Left ventricle myocardium inferior (tissue), 1 donor: ENCODE measurements at places on chromosomes 16 and 17.

DNA sequence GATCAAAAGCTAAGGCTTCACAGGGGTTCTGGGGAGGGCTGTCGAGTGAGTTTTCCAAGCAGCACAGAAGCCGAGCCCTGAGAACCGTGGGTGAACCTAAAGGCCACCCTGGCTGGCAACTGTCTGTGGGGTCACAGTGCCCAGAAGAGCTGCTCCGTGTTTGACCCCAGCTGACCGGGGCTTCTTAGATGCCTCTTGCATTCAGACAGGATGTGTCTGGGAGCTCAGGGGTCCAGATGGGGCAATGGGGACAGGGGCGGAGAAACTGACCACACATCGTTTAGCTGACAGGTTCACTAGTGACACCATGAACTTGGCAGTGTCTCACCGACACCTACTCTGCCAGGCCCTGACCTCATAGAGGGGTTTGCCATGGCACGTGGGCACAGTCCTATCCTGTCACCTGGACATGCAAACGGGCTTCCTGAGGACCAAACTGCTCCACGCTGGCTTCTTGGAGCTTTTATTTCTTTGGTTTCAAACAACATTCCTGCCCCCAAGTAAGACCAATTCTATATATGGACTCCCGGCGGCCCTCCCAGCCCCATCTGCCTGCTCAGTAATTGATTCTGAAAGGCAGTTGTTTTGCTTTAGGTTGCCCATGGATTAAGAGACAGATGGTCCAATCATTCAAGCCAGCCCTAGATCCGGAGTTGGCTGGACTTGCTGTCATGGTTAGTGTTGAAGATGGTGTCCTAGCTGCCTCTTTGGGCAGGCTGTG lies 22.2 kb downstream of the WSCD1 start:
- no peak for DNase-seq

- no peak for DNase-seq
Observed at GRCh38 chr16:80656711-80657150, 115.9 kb downstream of the DYNLRB2 start.

GRCh38 chr16:28822520-28823290 lies at the start of gene ATXN2L:
ATXN2L (plus strand) TSS chr16:28822999; CDS start chr16:28823260, 261 bp downstream.
- peak; percentile 95 for DNase-seq

- no peak for DNase-seq
Observed at GRCh38 chr16:50425648-50426047, 56.9 kb upstream of the BRD7 start.

- DNase-seq = no peak
Observed at GRCh38 chr16:8194794-8195193, 395.5 kb downstream of the TMEM114 start.

DNA sequence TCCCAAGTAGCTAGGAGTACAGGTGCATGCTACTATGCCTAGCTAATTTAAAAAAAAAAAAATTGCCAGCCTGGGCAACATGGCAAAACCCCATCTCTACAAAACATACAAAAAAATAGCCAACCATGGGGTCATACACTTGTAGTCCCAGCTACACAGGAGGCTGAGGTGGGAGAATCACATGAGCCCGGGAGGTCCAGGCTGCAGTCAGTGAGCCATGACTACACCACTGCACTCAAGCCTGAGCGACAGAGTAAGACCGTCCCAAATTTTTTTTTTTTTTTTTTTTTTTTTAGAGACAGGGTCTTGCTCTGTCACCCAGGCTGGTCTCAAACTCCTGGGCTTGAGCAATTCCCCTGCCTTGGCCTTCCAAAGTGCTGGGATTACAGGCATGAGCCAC lies 14.8 kb downstream of the CHAD start:
- DNase-seq = no peak

DNA sequence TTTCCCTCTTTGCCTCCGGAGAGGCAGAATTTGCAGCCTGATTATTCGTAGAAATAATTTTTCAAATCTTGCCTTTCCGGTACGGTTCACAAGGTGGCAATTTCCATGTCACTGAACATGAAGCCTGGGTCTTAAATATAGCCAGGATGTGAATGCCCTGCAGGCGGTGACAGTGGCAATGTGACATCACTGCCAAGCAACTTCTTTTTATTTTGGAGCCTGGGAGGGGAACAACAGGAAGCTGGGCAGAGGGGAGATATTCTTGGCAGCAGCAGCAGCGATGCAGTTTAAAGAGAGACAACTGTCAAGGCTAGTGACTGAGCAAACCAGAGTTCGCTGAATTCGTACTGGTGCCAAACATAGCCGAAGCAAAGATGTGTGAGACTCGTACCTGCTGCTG lies 171.1 kb downstream of the SNX29 start:
- DNase-seq = peak; percentile 25

- no peak for DNase-seq
Observed at GRCh38 chr17:50292465-50292864, 18.2 kb downstream of the TMEM92 start.

DNA sequence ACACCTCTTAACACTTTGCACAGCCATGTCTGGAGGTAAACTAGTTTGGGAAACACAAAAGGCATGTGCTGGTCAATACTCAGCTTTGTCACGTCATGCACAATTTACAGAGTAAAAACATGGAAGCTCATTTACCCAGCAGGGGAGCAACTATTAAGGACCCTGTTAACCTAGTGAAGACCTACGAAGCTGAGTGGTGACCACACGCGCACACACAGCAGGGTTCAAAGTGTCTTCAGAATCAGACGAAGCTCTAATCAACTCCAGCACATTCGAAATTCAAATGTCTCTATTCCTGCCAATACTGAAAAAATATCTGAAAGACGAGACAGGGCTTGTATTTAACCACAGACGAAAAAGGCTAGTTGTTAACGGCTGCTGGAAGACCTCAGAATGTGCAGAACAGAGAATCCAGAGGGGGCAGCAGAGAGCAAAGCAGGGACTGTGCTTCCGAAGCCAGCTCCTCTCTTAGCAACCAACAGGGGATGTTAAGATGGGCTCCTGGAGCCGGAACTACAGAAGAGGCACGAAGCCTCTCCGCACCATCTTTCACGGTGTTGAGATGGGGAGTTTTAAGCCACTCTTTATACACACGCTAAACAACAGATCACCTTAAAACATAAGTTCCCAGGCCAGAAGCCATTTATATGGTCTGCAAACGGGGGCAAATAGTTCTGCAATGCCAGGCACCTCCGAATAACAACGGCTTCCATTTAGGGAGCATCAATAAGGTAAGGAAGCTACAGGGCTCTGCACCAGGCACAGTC lies 45.7 kb downstream of the CMTM4 start:
- peak; percentile 60 for DNase-seq

- DNase-seq = peak; percentile 72
Observed at GRCh38 chr17:77995146-77995852, 36.8 kb downstream of the TNRC6C start.

- DNase-seq = no peak
Observed at GRCh38 chr17:9811086-9811485, 10.8 kb downstream of the GSG1L2 start.

GRCh38 chr17:38464723-38465390 lies 36.6 kb downstream of the ARHGAP23 start:
- DNase-seq = peak; percentile 84

DNA sequence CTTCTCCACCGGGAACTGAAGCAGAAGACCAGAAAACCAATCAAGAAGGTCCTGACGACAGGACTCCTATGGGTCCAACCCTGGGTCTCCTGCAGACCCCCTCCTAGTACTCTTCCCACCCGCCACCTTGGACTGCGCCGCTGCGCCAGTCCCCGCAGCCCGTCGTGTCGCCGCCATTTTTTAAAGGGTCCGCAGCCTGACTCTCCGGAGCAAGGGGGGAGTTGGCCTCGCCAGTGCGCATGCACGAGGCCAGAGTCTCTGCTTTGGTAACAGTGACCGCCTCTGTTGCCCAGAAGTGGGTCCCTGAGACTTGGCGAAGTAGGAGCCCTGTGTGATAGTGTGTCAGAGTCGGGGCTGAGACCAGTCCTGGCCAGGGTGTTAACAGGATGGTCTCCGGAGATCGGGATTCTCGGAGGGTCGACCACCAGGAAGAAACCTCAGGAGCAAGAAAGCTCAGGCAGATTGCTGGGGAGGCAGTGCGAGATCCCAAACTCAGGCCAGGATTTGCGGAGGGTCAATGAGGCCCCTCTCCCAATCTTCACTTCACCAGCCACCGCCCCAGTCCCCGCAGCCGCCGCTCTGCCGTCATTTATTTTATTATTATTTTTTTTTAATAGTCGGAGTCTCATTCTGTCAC lies 612.5 kb downstream of the KCNJ18 start:
- DNase-seq = no peak

DNA sequence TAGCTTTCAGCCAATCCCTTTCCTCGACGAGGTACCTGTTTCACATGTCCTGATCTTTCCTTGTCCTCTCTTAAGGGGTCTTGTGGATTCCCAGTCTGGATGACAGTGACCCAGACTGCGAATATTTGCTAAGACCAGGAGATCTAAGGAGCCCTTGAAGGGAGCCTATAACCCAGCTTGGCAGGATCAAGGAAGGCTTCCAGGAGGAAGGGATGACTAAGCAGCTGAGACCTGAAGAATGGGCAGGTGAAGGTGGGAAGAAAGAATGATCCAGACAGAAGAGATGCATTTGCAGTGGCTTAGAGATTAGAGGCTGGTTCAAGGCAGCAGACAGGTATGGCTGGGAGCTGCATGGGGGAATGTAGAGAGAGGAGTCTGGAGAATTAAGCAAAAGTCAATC lies 1.9 kb upstream of the PDK2 start:
- no peak for DNase-seq

DNA sequence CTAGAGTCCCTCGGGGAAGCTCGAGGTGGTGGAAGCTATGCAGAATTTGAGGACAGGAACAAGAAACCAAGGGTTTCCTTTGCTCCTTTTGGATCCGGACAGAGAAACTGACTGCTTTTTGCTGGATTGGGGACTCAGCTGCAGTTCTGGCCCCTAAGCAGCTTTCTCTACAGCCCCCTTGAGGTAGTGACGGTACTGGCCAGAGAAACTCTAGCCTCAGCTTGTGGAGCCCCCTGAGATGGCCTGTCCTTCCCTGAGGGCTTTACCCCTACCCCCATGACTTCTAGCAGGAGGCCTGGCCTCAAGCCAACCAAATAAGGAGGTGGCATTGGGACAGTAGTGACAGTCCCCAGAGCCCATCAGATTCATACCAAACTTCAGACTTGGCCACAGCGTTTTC lies 118.1 kb downstream of the IRX5 start:
- DNase-seq = no peak

DNA sequence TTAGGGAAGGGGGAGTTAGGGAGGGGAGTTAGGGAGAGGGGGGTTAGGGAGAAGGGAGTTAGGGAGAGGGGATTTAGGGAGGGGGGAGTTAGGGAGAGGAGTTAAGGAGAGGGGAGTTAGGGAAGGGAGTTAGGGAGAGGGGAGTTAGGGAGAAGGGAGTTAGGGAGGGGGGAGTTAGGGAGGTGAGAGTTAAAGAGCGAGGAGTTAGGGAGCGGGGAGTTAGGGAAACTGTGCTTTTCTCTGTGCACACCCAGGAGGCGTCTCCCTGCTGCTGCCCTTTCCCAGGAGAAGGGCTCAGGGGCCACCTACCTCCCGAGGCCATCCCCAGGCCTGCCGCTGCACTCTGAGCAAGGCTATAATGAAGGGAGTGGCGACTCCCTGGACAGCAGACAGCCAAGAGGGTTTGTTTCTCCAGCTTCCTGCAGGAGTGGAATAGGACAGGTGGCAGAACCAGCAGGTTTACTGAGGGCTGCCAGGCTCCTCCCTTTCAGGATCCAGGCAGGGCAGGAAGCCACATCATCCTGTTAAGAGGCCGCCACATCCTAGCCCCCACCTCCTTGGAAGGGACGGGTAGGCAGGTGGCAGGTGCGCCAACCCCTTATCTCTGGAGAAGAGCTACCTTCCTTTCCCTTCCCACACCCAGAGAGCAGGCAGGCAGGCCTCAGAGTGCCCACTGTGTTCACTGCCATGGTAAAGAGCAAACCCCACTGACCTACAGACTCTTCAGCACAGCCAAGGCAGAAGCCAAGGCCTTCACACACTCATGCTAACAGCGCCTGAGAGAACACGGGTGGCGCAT lies 4.3 kb downstream of the CANT1 start:
- no peak for DNase-seq

DNA sequence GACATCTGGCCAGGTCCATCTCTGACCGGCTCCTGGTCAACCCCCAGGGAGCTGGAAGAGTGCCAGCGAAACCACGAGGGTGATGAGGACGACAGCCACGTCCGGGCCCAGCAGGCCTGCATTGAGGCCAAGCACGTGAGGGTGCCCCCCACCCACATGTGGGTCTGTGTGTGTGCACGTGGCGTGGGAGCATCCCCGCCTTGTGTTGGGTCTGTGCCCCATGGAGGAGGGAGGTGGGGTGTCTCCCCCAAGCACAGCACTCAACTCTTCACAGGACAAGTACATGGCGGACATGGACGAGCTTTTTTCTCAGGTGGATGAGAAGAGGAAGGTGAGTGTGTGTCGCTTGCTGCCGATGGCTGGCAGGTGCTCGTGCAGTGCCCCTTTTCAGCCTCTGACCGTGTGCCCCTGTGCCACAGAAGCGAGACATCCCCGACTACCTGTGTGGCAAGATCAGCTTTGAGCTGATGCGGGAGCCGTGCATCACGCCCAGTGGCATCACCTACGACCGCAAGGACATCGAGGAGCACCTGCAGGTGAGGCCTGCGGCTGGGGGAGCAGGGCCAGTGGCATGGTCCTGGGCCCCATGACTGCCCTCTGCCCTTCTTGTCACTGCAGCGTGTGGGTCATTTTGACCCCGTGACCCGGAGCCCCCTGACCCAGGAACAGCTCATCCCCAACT lies 1.7 kb downstream of the STUB1 start:
- DNase-seq = no peak

DNA sequence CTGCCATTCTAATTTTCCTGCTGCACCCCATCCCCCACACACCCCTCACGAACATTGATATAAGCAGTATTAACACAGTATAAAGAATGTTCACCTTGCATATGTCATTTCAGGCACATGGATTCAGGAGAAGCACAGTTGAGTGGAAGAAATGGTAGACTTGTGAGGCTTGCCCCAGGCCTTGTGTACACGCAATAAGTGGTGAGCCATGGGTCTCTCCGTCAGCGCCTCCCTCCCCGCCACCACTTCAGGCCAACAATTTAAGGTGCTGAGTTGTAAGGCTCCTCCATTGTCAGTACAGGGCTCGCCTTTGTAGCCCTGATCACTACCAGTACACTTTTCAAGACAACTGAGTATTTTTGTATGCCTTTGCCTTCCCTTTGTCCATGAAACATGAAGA lies 12.2 kb upstream of the CLEC18C start:
- DNase-seq = no peak

DNA sequence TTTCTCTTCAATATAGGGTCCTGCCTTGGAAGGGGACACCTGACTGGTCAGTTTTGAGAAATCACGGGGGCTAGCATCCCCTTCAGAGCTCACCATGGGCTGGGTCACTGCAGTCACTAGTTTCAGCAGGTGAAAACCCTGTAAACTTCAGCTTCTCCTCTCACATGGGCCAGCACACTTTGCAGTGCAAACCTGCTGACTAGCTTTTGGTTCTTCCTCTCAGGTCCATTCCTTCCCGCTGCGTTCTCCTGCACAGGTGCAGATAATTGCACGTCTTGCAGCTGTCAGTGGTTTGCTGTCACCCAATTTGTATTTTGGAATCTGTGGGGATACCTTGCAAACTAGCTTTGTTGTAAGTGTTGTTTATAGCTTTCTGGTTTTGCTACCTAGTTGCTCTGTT lies 95.1 kb downstream of the LYRM1 start:
- DNase-seq = no peak

- no peak for DNase-seq
Observed at GRCh38 chr17:38733982-38734973, 4.1 kb downstream of the CISD3 start.

- no peak for DNase-seq
Observed at GRCh38 chr16:82937926-82938520, 311.3 kb downstream of the CDH13 start.

- DNase-seq = no peak
Observed at GRCh38 chr16:2204416-2205103, 694 bp upstream of the MLST8 start.
